ENCODE measurements at places on chromosomes 4 and X.

GRCh38 chr4:154018659-154019058, 229.8 kb upstream of the SFRP2 start:
- DNase-seq = no peak

GRCh38 chrX:106467943-106468342, 143.8 kb upstream of the RADX start:
- DNase-seq = no peak

GRCh38 chrX:39890807-39891206, 207.0 kb downstream of the BCOR start:
- DNase-seq = no peak

- no peak for DNase-seq
These were observed 23.0 kb downstream of the MAP7D3 start for GRCh38 chrX:136227948-136228838.

DNA sequence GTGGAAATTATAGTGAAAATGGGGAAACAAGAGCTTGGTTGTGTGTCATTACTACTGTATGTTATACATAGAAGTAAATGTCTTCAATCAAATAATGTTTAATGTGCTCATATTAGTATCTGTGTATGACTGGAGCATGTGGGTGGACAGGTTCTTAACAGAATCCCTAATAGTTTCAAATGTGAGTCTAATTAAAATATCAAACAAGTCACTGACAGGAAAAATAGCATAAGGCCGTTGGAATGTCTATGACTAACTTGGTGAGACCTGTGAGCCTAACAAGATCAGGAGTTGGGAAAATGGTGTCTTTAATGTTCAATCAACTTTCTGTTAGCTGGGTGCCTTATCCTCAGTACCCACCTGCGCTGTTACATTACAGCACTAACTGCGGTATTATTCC, 6.2 kb upstream of the CXCL3 start:
- DNase-seq = no peak

- DNase-seq = no peak
These were observed 45.6 kb upstream of the ANK2 start for GRCh38 chr4:113003841-113004240.

GRCh38 chr4:156493858-156494257, 477.7 kb downstream of the PDGFC start:
- DNase-seq = no peak

DNA sequence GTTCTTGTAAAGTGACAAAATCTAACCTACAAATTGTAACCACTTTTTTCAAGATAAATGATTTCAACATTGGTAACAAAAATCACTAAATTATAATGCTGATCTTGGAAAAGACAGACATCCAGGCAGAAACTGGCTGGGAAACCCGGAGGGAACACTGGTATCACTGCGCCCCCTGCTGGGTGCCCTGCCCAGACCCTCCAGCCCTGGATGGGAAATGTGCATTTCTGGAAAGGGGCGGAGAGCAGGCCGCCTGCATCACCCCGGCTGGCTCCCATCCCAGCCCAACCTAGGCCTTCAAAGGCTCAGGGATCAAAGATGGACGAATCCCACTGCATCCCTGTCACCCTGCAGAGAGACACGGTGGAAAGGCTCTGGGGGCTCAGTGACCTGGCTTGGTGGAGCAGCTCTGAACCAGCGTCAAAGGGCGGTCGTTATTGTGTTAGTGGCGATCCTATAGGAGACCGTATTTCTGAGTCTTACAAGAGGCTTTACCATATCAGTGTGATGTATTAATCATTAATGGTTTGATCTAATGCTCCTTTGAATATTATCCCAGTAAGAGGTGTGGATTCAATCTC, 37.3 kb downstream of the ACOX3 start:
- no peak for DNase-seq

DNA sequence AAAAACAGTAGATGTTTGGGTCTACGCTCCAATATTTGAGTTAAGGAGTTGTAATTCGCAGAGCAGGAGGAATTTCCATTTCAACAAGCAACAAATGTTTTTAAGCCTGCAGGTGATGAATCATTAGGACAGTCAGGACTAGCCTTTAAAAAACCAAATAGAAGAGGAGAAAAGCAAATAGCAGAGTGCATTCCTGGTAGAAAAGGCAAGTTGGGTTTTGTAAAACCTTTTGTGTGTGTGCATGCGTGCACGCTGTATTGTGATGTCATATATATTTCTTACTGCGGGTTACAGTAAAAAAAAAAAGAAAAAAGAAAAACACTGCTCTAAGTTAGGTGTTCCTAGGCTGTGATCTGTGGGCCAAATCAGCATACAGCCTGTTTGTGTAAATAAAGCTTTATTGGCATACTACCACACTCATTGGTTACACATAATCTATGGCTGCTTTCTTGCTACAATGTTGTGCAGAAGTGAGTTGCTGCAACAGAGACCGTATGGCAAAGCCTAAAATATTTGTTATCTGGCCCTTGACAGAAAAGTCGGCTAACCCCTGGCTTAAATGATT, 135.6 kb downstream of the MID1 start:
- DNase-seq = no peak

- no peak for DNase-seq
These were observed 17.6 kb upstream of the LDB2 start for GRCh38 chr4:16916031-16916430.

- DNase-seq = no peak
These were observed 243.1 kb upstream of the TENM3 start for GRCh38 chr4:182000077-182000476.

DNA sequence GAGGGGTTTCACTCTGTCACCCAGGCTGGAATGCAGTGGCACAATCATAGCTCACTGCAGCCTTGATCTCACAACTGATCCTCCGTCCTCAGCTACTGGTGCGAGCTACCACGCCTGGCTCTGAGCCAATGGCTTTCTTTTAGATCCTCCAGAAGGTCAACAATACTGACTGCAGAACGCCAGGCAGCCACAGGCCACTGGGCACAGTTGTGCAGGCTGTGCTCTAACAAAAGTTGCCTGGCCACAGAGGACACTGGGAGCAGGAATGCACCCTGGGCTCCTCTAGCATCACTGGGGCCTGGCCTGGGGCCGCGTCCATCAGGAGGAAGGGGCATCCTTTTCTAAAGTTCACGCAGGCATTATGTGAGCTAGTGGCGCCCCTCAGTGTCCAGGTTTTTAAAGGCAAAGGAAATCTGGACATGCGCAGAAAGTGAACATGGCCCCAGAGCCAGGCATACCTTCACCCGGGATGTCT, 14.9 kb upstream of the PORCN start:
- no peak for DNase-seq

DNA sequence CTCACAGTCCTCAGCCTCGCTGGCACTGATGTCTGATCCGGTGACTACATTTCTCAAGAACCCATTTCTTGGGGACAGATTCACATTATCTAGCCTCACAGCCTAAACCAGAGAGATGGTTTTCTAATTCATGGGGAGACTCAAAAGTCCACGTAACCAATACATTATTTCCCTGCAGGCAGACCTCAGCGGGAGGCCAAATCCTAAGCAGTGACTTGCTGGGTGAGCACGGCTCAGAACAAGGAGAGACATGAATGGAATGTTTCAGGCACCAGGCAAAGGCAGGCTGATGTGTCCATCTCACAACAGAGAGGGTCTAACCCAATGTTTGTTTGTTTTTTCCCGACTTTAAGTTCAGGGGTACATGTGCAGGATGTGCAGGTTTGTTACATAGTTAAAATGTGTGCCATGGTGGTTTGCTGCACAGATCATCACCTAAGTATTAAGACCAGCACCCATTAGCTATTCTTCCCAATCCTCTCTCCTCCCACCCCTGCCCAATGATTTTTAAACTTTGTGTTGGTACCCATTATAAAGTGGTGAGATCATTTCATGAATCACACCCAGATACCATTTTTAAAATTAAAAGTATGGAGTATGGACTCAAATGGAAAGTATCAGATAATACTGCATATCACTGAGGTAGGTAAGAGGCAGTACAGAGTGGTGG, 53.3 kb downstream of the SCD5 start:
- no peak for DNase-seq

DNA sequence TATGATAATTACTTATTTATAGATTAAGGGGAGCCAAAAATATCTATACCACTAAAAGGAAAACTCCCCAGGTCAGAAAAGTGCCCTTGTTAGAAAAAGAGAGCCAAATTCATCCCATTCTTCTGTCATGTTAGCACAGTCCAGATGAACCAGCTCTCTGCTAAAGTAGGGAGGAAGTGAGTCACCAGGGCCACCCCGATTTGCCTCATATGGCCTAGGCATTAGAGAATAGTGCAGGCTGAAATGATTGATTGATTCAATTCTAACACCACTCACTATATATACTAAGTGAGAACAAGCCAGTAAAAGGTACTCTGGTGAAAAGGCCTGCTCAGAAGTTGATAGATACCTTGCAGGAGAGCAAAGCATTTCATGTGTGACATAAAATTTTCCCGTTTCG, 94.5 kb downstream of the SRPX start:
- no peak for DNase-seq

- DNase-seq = no peak
These were observed 372.1 kb downstream of the IQCM start for GRCh38 chr4:149443537-149443936.

GRCh38 chr4:185265942-185266341, 56.5 kb downstream of the SNX25 start:
- no peak for DNase-seq

DNA sequence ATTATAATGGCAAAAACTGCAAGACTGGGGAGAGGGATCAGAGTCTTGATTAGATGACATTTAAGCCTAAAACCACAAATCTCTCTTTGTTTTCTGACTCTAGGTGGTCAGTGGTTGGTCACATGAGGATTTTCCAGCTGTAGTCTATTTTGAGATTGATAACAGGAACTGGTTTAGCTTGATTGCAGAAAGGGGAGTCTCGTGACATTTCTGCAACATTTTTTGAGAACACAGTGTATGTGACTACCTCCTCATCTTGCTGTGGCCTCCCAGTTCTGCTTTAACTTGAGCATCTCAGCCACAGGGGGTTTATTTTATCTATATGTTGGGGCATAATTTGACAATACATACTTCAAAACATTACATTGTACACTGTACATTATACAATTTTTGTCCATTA, 726.4 kb upstream of the MAGEB2 start:
- DNase-seq = no peak

GRCh38 chr4:66572949-66573348, 902.7 kb upstream of the EPHA5 start:
- no peak for DNase-seq

DNA sequence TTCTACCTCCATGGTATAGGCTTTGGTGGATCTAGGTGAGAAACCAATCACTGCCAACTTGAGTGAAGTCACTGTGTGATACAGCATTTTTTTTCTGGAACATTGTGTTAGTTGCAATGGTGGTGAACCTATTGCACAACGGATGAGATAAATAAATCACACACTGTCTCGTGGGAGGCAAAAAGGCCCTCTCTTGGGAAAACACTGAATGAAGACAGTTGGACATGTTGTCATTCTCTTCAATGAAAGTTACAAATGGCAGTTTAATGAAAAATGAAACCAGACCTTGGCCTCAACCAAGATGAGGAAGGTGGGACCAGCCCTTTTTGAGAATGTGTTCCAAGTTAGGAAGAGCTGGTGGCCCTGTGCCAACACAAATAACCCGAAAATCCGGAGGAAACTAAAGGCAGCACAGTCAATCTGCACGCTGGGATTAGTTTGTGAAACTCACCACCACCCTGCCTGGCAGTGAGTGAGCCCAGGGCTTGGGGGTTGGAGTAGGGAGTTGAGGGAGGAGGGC, 5.4 kb upstream of the ADGRG2 start:
- no peak for DNase-seq

DNA sequence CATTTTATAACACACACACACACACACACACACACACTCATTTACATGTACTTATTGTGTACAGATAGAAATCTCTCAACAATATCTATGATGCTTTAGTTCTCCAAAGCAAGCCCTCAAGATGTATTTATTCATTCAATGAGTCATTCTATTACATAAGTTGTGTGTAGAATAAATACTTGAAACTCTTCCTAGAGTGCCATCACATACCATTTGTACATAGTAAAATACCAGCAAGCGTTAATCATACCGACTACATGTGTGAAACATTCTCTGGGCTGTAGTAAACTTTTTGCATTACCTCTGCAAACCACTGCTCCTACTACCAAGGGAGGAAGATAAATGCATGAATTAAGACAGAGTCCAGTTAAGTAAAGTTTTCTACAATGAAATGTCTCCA, 70.9 kb downstream of the EPHA5 start:
- DNase-seq = no peak

DNA sequence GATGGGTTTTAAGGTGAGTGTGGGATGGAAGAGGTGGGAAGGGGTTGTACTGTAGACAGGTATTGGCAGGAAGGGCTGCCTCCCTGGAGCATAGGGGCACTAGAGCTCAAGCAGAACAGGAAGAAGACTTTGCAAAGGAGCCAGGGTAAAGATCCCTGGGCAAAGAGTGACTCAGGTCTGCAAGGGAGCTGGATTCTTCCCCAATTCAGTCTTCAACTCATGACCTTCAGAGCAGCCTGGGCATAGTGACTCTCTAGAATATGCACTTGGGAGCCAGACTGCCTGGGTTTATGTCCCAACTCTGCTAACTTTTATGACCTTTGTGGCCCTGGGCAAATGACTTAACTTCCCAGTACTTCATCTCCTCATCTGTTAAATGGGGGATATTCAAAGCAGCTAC, 4.0 kb downstream of the LONRF3 start:
- DNase-seq = no peak

GRCh38 chr4:6724421-6725111, 8.6 kb downstream of the BLOC1S4 start:
- DNase-seq = no peak

DNA sequence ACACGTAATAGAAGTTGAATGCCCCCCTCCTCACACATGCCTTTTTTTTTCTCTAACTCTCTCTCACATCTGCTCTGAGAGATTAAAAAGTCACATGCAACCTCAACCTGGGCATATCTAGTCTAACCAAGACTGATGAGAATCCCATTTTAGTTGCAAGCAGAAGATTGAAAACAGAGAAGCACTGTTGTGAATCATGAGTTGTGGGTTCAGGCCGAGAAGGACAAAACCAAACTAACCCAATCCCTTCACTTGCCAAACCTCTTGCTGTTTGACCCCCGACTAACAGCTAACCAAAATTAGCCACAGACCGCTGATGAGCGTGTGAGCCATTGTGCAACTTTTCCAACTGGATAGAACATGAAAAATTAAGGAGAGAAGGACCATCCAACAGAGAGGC, 31.8 kb downstream of the CXCL1 start:
- no peak for DNase-seq

- no peak for DNase-seq
These were observed 85.6 kb upstream of the NMU start for GRCh38 chr4:55721651-55722050.

GRCh38 chrX:52988985-52989917, 30.9 kb upstream of the FAM156A start:
- DNase-seq = no peak

GRCh38 chr4:174122705-174123104, 160.8 kb downstream of the FBXO8 start:
- no peak for DNase-seq

Measured in stimulated activated CD4-positive, alpha-beta T cell treated with anti-CD3 and anti-CD28 coated beads, TNF-alpha, amount 100 ng/mL, for 48 hours (primary cell).